Memory B cell (primary cell): ENCODE measurements at places on chromosomes 7 and 10.

DNA sequence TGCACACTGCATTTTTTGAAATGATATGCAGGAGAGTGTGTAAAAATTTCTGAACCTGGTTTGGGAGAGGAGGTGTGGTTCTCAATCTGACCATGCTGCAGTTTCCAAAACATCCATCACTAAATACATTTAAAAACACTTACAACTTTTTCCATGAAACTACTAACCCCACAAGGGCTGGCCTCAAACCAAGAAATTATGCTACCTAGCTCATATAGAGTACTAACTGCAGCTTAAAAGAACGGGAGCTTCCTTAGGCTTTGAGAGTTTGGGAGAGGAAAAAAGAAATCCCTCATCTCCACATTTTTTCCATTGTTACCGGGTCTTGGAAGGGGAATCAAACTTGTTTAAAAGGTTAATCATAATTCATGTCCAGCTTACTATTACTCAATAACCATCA lies 214.2 kb downstream of the GLI3 start:
- DNase-seq: no peak

GRCh38 chr7:80087051-80087770 lies 47.4 kb upstream of the GNAI1 start:
- no peak for DNase-seq

DNA sequence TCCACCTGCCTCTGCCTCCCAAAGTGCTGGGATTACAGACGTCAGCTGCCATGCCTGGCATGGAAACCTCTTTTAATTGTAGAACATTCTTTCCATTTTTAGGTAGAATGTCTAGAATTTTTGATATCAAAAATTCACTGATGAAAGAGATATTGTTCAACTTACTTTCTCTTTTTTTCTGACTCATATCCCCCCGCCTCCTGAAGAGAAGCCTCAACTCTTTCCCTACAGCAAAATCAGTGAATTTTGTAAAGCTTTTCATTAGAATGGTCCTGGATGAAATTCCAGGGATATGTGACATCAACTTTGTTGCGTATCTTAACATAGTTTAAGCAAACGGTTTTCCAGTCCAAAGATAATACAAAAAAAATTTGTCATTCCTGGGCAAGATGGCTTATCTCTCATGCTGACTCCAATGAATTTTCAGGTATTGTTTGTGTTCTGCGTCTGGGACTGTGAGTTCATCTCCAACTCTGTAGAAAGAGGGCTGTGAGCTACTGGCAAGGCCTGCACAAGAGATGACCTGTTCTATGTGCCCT lies 256.8 kb downstream of the BMPER start:
- DNase-seq: no peak

- no peak for DNase-seq
Observed at GRCh38 chr7:130207642-130208041, at the start of gene SSMEM1. Gene SSMEM1, plus strand, starts transcription at chr7:130207860. Its CDS starts 51 bp downstream, at chr7:130207911.

DNA sequence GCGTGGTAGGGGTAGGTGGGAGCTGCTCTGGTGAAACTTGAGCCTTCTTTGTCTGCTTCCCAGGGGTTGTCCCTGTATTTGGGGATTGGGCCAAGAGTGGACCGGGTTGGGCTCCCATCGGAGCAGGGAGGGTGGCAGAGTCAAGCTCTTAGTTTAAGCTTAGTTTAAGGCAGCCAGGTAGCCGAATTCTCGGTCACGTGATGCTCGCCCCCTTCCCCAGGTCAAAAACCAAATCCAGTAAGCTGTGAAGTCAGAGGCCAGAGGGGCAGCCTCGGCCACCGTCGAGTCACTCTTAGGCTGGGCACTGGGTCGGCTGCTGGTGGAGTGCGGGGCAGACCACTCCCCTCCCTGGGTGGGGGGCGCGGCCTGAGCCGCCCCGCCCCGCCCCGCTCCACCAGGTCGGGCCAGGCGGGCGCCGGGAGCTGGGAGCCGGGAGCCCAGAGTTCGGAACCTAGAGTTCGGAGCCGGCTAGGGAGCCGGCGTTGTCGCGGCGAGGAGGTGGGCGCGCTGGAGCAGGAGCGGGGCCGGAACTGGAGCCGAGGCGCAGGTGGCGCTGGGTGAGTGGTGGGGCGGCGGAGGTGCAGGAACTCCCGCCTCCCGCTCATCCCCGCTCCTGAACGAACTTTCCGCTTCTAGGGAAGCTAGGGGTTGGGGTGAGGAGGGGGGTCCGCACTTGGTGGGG lies 2.8 kb upstream of the LZTS2 start:
- peak; percentile 52 for DNase-seq

DNA sequence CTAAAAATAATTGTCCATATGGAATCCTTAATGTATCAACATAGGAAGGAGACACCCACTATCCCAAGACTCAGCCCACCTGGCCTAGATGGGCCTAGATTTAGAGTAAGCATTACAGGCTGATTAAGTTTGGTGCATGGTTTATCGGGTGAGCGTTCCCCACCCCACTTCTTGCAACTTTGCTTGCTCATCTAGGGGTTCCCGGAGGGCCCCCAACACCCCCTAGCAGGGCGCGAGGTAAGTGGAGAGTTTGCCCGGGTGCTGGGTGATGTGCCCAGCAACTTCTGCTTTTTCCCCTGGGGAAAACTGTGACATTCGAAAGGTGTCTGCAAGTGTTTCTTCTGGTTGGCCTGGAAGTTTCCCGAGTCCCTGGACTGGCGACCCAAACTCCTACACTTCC lies 31.7 kb downstream of the SKIDA1 start:
- DNase-seq: no peak

- no peak for DNase-seq
Observed at GRCh38 chr7:98086281-98086718, 20.4 kb upstream of the LMTK2 start.

- DNase-seq: no peak
Observed at GRCh38 chr10:102226542-102226870, 407 bp downstream of the ELOVL3 start.

- DNase-seq: peak; percentile 34
Observed at GRCh38 chr10:119516381-119517234, 25.9 kb downstream of the RGS10 start.

GRCh38 chr10:107269626-107270025 lies 105.1 kb upstream of the SORCS1 start:
- no peak for DNase-seq

DNA sequence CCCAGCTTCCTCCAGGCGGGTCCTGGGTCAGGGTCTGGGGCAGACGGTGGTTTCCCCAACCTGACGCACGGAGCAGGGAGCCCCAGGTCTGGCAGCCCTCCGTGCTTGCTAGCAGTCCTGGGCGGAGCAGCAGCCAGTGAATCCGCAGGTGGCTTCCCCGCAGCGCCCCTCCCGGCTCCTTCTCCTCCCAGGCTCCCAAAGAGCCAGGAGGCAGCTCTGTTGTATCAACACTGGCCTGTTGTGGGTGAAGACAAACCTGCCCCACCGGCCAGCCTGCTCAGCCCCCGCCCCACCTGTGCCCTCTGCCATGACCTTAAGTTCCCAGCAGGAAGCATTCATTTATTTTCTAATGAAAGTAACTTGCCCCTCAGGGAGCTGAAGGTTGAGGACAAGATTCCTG lies 24.0 kb upstream of the TMEM213 start:
- no peak for DNase-seq

DNA sequence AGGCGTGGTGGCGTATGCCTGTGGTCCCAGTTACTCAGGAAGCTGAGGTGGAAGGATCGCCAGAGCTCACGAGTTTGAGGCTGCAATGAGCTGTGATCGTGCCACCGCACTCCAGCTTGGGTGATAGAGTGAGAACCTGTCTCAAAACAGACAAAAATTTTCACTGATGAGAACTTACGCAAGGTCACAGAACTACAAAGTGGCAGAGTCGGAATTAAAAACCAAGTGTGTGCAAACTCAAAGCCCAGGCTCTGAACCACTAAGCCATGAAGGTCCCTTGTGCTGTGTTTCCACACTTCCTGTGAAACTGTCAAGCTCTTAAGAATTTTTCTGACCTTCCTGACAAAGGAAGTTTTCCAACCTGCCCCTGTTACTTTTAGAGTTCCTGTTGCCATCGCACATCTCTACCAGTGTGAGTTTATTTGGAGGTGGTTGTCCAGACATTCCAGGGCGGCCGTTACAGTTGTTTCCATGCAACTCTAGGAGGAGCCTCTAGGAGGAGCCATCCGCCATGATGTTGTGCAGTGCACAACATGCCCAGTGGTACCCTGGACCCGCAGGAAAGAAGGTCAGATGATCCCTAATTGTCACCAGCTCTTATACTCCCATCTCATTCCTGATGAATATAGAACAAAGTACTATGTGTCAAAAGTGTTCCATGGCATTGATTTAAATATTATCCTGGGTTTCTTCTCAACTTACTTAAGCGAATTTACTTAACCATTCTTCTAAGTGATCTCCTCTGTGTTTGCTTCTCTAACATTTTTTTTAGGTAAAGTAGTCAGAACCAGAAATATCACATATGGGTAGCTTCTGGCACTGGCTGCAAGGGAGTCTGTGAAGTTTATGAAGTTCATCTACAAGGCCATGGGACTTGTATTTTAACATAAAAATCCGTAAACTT lies 49.0 kb upstream of the LYZL1 start:
- DNase-seq: no peak

- no peak for DNase-seq
Observed at GRCh38 chr10:74081192-74081803, 69.3 kb downstream of the AP3M1 start.

DNA sequence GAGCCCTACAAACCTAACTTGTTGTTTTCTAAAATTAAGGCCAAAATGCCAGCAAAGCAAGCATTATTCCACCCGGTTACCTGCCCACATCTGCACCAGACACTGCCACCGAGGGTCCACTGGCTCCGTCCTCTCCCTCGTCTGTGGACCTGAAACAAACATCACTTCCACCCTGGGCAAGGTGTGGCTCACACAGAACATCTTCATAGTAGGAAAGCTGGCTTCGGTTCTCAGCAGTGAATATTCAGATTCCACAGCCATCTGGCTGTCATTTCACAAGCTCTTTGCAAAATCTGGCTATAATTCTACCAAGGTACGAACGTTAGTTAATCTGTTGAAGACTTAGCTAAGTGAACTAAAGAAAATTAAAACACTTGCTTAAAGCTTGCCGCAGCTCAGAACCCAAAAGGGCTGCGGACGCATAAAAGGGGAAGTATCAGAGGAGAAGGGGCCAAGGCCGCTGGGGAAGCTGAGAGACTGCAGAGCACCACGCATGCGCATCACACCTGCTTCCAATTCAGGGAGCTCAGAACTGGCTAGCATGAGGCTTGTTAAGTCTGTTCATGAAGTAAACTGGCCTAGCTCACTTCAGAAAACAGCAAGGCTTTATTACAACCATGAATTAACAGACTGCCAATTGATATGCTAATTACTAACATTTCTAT lies 46.1 kb downstream of the PTPRN2 start:
- peak; percentile 45 for DNase-seq

- DNase-seq: no peak
Observed at GRCh38 chr7:55556031-55556430, 16.3 kb downstream of the VOPP1 start.

- DNase-seq: no peak
Observed at GRCh38 chr10:130045091-130045652, 65.5 kb downstream of the C10orf143 start.

DNA sequence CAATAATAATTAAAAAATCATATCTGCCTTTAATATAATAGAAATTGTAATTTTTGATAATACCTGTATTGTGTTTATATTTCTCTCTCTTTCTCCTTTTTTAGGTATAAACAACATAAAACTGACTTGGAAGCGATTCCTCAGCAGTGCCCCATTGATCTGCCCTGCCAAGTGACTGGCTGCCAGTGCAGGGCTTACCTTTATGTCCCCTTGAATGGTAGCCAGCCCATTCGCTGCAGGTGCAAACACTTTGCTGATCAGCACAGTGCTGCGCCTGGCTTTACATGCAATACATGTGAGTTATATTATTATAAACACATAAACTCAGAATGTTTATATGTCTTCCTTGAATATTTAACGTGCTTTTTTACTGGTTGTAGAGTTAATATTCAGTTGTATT lies 9.2 kb downstream of the FAM221A start:
- no peak for DNase-seq

DNA sequence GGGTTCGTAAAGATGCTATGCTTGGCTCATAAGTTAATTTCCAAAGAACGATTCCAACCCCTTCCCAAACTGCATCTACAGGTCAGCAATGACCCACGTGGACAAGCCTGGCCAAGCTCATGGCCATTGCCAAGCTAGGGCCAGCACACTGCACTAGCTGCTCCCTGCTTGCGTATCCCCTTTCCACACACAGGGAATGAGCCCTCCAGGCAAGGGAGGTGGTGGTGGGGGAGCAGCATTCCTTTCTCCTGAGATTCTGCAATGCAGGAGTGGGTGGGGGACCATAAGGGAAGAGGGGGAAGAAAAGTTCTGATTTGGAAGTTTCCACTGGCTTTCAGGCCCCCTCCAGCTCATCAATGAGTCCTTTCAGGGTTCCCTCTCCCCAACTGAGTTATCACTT lies 56.0 kb downstream of the SH3PXD2A start:
- no peak for DNase-seq

DNA sequence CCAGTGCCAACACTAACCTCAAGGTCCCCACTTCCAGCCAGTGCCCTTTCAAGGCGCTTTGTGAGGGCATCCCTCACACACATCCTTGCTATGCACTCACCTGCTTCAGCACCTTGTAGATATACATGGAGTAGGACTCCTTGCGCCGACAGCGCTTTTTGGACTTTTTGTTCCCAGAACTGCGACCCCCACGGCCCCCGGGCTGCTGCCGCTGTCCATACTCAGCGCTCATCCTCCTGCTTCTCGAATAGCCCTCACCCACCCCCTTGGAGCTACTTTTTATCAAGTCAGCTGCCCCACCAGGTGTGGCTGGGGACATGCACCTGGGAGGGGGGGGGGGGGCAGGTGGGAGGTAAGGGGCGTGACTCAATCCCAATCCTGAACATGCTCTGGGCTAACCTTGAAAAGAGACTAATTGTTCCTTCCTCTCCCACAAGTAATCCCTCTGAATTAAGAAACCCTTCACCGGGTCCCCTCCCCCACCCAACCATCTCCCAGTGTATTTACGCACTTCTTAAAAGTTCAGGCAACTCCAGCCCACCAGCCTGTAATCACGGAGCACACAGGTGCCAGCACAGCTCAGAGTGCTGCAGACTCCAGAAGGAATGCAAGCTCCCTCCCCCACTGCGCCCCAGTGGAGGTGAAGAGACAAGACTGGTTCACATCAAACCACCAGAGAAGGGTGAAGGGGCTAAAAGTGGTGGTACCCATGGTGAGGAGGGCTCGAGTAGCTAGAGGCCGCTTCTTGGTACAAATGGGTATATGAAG lies at the start of gene H2BK1:
Gene H2BK1, minus strand, starts transcription at position 402 of the 768 bp plus-strand sequence. Its CDS starts 170 bp downstream, at position 232.
- DNase-seq: no peak

- peak; percentile 30 for DNase-seq
Observed at GRCh38 chr7:87216701-87217508, 2.6 kb downstream of the TMEM243 start.

GRCh38 chr7:114439581-114439980 lies 25.0 kb downstream of the FOXP2 start:
- no peak for DNase-seq
